ENCODE measurements at places on chromosomes 1 and 21. TPM values are rescaled to one million over a fixed set of nuclear protein-coding genes. Genes with fewer than 3 reads are reported as not detected.

Gene NT5C1A
- polyA plus RNA-seq = 0.48 TPM

Gene ANGPTL1
- 7.7 TPM for polyA plus RNA-seq

Gene WNT9A
- polyA plus RNA-seq = 1.1 TPM

Gene MAN1A2
- polyA plus RNA-seq = 47.1 TPM

Gene RC3H1
- polyA plus RNA-seq = 14.1 TPM

Gene LIPI
- 0.31 TPM for polyA plus RNA-seq

Gene HSD3B2
- 1.8 TPM for polyA plus RNA-seq

Gene GBP6
- polyA plus RNA-seq = not detected

Gene GBP7
- polyA plus RNA-seq = 0.06 TPM

GRCh38 chr1:6623269-6623965, 1.3 kb upstream of the THAP3 start:
- DNase-seq = no peak

GRCh38 chr1:225877580-225877979, 4.6 kb downstream of the TMEM63A start:
- no peak for DNase-seq

GRCh38 chr1:153515504-153516394, 20.0 kb downstream of the S100A6 start:
- no peak for DNase-seq

GRCh38 chr1:234928642-234929041, 200.0 kb downstream of the TOMM20 start:
- no peak for DNase-seq

DNA sequence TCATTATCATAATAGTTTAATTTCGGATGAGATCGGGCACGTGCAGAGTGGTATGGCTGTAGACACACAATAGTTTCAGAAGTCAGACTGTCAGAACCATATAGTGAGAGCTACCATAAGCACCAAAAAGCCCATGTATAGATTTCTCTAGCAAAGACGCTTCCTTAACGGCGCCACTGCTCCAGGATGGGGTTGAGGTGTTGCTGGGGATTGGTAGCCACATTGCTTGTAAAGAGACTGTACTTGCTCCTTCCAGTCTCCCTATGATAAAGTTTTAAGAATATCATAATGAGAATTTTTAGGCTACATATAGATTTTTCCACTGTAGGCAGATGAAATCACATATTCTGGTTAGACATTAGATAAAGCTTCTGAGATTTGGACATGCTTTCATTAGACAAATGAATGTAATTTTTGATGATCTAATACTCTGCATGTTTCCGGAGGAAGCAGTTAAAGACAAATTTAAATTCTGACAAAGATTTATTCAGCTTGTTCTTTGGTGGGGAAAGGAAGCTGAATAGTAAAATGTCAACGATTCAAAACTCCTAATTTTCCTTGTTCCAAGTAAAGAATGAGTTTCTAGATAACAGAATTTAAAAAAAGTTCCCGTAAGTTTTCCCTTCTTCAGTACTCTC, 77.7 kb downstream of the MAP3K7CL start:
- no peak for DNase-seq

GRCh38 chr1:237709355-237709754, 181.4 kb downstream of the ZP4 start:
- DNase-seq = no peak

GRCh38 chr21:46429754-46430681, 28.7 kb upstream of the DIP2A start:
- DNase-seq = no peak

DNA sequence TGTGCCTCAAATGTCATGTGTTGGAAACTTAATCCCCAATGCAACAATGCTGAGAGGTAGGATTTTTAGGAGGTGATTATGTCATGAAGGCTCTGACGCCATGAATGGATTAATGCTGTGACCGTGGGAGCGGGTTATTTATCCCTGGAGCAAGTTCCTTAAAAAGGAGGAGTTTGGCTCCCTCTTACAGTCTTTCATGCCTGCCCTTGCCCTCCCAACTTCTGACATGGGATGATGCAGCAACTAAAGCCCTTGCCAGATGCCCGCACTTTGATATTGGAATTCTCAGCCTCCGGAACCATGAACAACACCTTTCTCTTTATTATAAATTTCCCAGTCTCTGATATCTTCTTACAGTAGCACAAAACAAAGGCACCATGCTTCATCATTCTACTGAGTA, 685.3 kb upstream of the CHRM3 start:
- no peak for DNase-seq

DNA sequence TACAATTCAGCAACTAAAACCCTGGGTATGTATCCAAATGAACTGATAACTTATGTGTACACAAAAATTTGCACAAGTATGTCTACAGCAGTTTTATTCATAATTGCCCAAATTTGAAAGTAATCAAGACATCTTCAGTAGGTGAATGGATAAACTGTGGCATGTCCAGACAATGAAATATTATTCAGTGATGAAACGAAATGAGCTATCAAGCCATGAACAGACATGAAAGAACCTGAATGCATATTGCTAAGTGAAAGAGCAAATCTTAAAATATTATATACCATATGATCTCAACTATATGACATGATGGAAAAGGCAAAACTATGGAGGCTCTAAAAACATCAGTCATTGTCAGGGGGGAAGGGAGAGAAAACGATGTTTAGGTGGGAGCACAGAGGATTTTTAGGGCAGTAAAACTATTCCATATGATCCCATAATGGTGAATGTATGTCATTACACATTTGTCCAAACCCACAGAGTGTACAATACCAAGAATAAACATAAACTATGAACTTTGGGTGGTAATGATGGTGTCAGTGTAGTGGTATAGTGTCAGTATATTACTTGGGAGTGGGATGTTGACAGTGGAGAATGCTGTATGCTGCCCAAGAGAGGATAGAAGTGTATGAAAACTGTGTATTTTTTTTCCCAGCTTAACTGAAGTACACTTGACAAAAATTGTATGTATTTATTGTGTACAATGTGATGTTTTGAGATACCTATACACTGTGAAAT, 92.8 kb upstream of the PPP2R5A start:
- DNase-seq = no peak

DNA sequence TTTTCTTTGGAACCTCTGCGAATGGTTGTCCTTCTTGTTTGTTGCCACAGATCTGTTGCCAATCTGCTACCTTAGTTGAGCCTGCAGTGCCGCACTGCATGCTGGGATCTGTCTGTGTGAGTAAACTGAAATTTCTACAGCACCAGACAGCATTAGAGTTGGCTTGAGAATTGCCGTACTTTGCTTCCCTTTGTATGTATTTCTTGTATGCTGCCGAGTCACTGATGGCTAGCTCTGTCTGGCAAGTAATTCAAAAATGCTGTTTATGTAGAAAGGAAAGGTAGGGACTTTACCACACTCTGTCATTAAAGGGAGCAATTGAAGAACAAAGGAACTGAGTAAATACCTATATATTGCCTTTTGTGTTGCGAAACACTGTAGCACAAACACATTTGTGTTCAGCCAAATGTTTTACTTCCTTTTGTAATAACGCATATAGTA, 857.4 kb downstream of the USP25 start:
- no peak for DNase-seq

DNA sequence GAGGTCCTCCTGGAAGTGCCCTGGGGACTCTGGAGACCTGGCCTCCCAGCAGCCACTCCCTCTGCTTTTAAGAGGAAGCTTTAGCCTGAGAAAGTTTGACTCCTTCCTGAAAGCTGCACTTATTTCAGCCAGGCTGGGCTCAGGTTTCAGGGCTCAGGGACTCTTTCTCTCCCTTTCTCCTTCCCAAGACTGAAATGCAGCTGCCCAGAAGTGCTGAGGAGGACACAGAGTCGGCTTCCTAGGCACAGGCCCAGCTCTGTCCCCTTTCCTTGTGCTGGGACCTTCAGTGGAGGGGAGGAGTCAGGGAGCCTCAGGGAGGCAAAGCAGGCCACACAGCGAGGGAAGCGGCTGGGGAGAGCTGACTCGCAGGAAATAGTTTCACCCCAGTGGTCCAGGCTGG, 137.3 kb downstream of the NAV1 start:
- no peak for DNase-seq

GRCh38 chr1:103156966-103157365, 48.6 kb upstream of the COL11A1 start:
- DNase-seq = no peak

DNA sequence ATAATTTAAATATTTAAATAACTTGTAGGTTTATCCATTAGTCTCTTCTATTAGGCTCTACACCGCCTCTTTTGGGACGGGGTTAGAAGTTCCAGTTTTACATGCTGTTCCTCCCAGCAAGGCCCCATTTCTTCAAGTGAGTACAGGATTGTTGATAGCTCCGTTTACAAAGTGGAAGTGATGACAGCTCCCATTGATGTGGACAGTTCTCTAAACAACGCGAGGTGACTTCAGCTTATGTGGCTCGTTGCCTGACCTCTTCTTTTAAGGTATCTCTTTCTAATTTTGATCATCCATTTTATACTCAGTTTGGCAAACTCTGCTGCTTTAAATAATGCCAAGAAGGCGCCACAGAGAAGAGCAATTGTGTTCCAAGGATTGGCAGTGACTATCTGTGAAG, 49.7 kb downstream of the PACC1 start:
- DNase-seq = no peak

DNA sequence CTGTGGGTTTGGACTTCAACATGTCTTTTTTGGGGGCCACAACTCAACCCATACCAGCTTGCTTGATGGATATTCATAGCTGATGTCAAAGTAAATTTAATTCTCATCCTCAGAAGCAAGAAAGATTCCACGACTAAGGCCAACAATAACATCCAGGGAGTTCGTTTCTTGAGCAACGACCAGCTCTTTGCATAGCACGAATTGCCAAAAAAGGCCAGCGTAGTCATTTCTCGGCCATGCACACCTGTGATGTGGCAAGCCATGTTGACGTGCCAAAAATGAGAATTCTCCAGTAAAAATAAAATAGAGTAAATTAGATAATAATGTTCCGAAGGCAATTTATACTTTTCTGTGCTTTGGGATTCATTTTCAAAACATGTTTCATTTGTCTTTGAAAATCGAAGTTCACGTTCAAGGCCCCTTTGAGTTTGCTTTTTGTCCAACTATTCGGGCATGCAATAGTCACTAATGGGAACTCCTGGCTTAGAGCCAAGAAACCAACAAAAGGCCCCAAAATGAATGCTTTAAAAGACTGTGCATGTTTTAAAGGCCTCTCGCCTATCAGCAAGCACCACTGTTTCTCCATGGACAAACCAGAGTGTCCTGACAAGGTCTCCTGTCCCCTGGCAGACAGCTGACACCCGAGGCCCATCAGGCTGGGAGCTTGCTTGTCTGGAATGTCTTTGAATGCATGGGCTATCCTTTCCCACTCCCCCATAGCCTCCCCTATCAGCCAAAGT, 14.4 kb upstream of the IGSF5 start:
- DNase-seq = no peak

GRCh38 chr1:5949085-5949760, 43.0 kb downstream of the NPHP4 start:
- no peak for DNase-seq

DNA sequence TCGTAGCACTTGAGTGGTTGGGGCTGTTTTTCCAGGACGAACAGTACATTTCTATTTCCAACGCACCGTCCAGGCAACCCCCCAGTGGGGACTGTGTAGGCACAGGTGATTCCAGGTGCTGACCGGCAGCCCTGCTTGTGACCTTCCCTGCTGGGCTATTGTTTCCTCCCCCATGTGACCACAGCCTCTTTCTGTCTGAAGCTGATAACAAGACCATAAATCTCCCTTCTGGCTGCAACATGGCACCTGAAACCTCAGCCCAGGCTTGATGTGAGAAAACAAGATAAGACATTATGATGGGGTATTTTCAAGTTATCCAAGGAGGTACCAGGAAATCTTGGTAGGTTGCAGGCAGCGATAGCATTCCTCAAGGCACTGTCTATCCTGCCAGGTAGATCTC, 48.2 kb downstream of the HLX start:
- DNase-seq = no peak

DNA sequence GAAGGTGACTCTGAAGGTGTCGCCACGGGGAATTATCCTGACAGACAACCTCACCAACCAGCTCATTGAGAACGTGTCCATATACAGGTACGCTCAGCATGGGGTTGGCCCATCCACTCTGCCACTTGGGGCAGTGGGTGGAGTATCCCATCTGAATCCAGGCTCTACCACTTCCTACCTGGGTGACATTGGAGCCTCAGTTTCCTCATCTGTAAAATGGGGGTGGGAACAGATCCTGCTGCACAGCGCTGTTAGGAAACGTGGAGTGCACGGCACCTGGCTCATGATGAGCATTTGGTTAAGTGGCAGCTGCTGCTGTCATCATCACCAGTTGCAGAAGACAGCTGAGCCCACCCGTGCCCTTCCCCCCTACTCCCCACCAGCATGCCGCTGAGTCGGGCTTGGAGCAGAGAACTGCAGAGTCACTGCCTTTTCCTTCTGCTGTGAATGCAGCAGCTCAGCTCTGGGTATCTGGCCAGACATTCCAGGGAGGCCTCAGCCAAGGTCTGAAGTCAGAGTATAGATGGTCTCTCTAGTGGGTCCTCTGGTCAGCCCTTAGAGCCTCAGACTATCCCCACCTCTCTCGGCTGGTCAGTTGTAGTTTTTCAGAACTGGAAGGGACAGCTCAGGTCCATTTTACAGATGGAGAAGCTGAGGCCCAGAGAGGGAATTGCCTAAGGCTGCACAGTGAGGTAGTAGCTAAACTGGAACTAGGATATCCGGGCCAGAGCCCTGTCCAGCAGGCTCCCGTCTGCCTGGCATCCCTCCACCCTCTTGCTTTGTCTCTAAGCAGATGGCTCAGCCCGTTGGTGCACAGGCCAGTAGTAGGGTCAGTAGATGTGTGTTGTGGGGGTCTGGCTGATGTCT, 11.7 kb downstream of the LDLRAP1 start:
- no peak for DNase-seq

DNA sequence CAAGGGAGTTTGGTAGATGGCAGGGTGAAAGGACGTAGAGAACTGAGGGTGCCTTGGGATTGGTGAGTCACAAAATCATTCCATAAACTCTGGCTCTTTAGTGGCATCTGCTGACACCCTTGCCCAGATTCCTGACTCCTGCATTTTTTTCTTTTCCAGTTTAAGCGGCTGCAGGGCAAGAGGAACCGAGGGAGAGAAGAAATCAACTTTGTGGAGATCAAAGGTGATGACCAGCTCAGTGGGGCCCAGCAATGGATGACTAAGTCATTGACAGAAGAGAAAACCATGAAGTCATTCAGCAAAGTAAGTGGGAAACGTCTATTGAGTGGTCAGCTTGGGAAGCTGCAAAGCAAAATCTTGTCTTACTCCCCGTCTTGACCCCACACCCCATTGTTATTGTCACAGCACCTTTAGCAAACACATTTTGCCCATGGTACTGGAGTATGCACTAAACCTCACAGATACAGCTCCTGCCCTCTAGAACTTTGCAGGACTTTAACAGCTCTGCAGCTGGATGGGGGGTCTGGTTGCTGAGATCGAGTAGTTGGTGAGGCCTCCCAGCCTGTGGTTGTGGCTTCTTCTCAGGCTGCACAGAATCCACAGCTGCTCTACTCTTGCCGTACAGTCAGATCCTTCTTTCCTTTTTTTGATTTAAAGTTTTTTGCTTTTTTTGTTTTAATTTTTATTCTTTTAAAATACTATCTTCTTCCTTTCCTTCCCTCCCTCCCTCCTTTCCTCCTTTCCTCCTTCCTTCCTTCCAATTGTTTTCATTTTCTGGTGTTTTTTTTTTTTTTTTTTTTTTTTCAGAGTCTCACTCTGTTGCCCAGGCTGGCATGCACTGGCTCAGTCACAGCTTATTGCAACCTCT, 21.9 kb downstream of the SH2D2A start:
- DNase-seq = no peak

- no peak for DNase-seq
Measured at GRCh38 chr1:118158924-118159323, 26.1 kb downstream of the SPAG17 start.
